ENCODE measurements at places on chromosomes 1 and 21.

- no peak for DNase-seq
Measured at GRCh38 chr1:53237638-53238037, 680 bp downstream of the MAGOH start.

DNA sequence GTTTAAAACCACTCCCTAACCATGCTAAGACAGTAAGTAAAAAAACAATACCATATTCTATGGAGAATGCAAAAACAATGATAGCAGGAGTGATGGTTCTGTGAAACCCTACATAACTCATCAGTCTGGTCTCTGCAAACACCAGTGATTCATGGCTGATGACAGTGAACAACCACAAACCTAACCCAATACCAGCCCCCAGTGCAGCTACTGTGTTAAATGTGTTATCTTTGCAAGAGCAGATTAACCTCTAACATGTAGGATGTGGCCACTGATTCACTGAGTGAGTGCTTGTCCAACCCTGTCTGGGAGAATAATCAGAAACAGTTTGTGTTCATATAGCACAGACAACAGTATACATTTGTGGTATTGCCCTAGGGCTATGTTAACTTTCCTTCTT is 100.2 kb upstream of the COG2 start:
- DNase-seq = no peak

- no peak for DNase-seq
Measured at GRCh38 chr1:223771814-223772770, 59.8 kb downstream of the CAPN2 start.

GRCh38 chr1:145751491-145752037 is 32.3 kb downstream of the CD160 start:
- DNase-seq = no peak

- DNase-seq = no peak
Measured at GRCh38 chr1:177119311-177119710, 45.2 kb downstream of the ASTN1 start.

DNA sequence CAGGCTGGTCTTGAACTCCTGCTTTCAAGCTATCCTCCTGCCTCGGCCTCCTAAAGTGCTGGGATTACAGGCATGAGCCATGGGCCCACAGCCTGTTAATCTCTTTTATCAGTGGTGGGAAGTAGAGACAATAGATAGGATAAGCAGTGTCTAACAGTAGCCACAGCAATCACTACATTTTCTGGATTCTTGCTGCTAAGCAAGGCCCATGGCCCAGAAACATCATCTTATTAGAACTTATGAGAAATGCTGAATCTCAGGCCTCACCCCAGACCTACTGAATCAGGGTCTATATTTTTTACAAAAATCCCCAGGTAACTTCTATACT is 29.7 kb downstream of the IGFN1 start:
- no peak for DNase-seq

DNA sequence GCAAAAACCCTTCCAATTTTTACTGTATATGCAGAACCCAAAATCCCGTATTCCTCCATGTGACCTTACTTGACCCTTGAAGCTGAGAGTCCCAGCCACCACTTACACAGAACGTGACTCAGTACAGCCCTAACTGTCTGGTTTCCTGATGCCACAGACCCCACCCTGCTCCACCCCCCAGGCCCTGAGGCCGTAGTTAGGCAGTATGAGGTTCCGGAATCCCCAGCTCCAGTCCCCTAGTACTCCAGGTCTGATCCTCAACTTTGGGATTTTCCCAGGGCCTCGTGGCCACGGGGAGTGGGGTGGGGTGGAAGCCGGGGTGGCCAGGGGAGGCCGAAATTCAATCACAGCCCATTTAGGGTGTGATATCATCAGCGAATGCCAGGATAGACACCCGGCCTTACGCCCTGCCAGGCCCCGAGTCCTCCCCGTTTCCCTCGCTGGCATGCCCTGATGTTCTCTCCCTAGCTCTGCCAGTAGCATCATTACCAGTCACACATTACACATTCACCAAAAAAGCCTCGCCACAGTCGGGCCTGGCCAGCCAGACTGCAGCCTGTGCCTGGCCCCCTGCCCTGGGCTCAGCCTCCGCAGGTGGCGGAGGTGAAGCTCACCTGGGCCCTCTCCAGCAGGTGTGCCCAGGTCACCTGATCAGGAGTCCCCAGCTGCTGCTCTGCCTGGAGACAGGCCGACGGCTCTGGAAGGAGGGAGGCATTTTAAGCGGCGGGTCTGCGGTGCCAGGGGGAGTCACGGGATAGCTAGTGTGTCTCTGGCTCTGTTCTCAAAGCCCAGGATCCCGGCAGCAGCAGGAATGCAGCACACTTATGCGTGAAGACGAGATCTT is 70.8 kb downstream of the SCCPDH start:
- peak; percentile 20 for DNase-seq

DNA sequence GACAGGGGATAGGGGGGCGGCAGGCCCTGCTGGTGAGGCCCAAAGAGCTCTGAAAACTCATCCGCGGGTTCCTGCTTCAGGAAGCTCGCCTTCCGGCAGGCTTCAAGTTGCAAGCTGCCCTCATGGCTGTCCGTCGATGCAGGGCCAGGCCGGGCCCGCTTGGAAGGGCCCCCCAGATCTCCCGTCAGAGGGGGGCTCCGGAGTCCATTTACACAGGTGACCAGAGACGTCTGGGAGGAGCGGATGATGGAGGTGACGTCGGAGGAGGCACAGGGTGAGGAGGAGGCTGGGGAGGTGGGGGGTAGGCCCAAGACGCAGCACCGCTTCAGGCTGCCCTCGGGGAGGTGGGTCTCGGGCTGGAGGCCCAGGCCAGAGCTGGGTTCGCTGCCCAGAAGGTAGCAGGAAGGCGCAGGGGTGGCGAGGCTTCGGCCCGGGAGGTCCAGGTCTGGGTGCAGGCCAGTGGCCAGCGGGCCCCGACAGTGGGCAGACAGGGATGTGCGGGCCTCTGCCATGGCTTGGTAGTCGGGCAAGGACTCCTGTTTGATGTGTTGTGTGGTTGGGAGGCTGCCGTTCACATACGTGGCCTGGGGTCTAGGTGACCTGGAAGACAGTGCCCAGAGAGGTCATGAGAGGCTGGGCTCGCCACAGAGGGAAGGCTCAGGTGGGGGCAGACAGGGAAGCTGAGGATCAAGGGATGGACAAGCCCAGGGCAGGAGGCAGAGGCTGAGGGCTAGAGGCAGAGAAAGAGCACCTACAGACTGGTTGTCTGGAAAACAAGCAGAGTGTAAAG is 135.4 kb downstream of the DMRTB1 start:
- no peak for DNase-seq

DNA sequence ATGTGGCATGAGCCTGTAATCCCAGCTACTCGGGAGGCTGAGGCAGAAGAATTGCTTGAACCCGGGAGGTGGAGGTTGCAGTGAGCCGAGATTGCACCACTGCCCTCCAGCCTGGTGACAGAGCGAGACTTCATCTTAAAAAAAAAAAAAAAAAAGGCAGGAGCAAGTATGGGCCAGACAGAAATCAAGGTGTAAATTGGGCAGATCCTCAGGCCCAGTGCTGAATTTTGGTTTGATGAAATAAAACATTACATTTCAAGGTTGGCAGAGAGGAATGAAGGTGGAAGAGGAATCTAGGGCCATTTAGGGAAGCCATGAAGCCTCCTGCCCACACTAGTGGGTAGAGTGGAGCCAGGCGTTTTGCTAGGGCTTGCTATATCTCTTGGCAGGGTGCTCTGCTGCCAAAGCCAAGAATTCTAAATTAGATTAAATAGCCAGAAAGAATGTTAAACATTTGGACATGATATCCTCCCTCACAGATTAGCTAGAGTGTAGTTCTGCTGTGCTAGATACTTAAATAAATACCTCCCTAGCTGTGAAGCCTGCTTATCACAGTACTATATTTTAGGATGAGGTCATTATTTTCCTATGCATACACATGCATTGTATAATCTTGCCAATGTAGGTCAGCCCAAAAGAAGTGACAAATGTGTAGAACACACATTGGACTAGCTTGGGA is 16.6 kb upstream of the LGALS8 start:
- no peak for DNase-seq

DNA sequence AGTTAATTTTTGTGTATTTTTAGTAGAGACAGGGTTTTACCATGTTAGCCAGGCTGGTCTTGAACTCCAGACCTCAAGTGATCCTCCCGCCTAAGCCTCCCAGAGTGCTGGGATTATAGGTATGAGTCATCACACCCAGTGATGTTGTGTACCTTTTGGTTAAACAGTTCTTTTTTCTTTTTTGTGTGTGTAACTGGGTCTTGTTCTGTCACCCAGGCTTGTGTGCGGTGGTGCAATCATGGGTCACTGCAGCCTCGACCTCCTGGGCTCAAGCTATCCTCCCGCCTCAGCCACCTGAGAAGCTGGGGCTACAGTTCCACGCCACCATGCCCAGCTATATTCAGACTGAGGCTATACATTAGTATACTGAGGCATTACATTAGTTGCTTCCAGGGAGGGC is 37.8 kb downstream of the GABPB2 start:
- no peak for DNase-seq

DNA sequence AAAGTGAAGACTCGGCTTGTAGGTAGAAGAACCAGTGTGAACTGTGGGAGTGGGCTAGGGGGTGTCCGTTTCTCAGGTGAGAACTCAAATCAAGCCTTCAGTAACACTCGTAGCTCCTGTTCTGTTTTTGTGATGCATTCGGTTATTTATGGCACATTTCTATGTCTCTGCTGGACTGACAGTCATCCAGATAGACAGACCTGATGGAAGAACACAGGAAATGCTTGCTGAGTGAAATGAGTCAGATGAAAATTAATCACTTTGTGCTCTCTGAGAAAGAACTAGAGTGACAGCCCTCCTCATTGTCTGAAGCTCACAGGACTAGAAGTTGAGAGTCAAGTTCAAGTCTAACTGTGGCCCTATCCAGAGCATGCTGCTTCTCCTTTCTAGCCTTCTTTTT is 360.1 kb upstream of the PLXNA2 start:
- no peak for DNase-seq

DNA sequence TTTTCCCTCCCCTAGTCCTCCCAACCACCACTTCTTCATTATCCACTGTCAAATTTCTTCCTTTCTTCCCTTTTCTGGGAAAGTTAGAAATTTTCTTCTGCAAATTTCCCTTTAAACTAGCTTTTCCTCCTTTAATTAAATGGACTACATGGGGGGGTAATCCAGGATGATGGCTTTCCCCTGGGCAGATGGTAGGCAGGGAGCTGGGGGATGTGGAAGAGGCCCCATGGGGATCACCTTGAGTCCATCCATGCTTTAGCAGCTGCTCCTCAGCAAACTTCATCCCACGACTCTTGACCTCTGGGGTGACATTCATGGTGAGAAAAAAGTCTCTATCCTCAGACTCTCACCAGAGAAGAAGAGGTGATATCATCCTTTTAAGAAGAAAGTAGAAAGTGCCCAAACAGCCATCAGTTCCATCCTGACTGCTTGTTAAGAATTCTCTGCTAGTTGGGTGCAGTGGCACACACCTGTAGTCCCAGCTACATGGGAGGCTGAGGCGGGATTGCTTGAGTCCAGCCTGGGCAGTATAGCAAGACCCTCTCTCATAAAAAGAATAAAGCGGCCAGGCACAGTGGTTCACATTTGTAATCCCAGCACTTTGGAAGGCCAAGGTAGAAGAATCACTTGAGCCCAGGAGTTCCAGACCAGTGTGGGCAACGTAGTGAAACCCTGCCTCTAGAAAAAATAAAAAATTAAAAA is 2.4 kb downstream of the GPATCH4 start:
- DNase-seq = no peak

DNA sequence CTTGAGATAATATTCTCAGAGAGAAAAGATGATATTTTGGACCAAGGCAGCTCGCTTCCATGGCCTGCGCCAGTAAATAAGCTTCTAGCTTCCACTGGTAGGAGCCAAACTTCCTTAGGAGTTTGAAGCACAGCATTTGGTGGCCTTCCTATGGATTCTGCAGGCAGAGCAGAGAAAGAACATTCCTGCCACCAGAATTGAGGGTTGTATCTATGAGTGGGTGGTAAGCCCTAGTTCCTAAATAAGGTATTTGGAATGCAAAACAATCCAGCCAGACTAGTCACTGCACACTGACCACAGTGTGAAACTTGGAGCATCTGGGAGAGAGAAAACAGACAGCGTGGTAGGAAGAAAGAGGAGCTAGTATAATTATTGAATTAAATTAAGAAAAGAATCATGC is 54.1 kb upstream of the BCAR3 start:
- DNase-seq = no peak

GRCh38 chr1:247110627-247111258 is 6.6 kb upstream of the ZNF669 start:
- peak; percentile 25 for DNase-seq

DNA sequence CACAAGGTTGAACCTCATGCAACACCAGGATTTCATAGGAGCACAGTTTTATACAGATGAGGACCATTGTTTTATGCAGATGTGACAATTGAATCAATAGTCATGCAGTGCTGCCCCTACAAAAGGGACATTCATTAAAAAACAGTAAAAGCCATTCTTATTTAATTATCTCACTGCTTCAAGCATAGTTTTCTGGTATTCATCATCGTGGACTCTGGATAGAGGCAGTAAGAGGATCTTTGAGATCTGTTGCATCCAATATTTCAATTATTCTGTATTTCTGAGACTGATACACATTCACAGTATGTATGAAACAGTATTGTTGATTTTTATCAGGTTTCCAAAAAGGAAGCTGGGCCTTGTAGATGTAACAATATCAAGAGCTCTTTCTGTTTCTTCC is 237.6 kb downstream of the RYR2 start:
- DNase-seq = no peak

GRCh38 chr1:65238010-65238409 is 71.3 kb upstream of the DNAJC6 start:
- no peak for DNase-seq

DNA sequence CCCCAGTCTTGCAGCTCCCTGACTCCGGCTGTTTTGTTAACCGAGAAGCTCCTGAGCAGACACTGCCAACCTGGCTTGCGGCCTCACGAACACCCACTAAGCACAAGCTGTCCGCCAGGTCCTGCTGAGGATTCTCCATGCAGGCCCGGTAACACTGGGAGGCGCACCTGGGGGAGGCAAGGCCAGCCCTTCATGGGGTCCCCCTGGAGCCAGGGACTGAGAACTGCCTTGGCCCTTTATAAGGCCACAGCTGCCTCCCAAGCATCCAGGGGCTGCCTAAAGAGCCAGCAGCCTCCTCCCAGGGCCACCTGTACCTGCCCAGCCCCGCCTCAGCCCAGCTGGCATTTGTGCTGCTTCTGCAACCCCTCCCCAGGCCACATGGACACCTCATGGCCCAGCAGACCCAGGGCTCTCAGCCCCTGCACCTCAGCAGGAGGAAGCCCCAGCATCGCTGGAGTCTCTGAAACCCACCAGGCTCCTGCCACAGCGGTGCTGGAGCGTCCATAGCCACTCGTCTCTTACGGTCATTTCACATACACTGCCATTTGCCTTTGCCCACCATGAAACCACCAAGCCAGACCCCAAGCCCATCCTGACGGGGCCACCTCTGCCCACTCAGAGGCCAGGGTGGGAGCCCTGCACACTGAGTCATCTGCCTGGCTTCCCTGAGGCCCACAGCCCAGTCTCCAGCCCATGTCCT is 82.5 kb downstream of the NPHP4 start:
- no peak for DNase-seq
